ENCODE measurements at places on chromosomes 5 and 9.

DNA sequence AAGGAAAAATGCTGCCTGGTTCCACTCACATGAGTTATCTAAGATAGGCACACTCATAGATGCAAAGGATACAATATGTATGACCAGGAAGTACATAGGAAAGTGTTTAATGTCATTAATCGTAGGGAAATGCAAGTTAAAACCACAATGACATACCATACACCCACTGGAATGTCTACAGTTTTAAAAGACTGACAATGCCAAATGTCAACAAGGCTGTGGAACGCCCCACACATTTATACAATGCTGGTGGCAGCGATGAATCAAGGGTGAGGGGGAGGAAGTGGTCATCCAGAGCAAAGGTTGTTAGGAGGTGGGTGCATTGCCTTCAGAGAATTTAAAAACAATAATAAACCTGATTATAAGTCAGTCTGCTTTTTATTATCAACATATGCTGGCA, 437.8 kb downstream of the ARHGEF28 start:
- DNase-seq = no peak

DNA sequence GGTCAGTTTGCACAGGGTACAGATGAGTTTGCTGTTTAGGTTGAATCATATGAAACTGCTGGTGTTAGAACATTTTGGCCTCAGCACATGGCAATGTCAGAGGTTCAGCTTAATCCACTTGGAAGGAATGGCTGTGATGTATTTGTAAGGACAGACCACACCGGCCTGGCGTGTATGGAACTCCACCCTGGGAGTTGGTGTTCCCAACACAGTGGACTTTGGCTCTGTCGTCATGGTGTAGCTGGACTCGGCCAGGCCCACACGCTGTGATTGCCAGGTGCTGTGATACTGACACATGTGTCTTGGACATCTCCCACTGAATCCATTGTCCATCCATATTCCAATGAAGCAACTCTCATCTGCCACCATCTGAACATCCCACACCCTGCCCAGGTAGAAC, 90.3 kb downstream of the ZNF618 start:
- DNase-seq = no peak

DNA sequence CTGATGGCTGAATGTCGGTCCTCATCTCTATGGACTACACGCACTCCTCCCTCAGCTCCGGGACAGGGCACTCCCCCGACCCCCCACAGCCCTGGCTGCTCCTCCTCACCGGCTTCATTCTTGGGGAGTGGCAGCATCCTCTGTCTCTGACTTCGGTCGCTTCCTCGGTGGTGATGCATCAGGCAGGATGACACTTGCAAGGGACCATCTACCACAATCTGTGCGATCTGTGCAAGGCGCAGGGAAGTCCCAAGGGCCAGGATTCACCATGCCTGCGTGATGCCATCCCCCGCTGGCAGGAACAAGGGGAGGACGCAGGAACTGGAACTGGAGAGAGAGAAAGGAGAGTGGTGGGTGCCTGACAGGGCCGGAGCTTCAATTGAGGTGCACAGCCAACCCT, 2.2 kb upstream of the CACNA1B start:
- no peak for DNase-seq

DNA sequence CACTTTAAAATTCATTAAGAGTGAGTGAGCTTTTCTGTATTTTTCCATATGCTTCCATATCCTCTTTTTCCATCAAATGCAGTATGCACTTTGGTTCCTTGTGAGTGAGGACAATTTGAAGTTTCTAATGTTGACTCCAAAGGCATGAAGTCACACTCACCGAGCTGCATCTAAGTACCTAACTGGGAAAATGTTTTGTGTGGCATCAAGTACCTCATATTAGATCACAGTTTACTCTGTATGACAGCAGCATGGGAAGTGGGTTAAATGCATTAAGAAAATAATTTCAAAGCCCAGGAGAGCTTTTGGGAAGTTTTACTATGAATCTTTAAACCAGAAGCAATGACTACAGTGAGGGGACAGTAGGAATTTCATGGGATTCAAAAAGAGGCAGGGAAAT, 207.0 kb downstream of the EFNA5 start:
- DNase-seq = no peak

DNA sequence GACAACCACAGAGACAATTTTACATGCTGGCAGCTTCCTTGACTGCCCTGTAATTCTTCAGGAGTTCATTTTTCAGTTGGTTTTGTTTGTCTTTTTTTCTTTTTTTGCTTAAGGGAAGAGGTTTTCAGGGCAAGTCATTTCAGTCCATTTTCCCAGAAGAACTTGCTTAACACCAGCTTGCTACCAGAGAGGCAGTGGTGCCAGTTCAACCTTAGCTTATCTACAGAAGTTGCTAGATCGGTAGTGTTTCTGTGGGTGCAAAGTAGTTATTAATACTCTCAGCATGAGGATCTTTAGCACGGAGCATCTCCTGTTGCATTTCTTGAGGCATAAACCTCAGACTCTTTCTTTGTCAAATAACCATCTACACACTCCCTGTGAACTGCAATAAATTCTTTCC, 1.1 kb downstream of the SPEF2 start:
- no peak for DNase-seq

DNA sequence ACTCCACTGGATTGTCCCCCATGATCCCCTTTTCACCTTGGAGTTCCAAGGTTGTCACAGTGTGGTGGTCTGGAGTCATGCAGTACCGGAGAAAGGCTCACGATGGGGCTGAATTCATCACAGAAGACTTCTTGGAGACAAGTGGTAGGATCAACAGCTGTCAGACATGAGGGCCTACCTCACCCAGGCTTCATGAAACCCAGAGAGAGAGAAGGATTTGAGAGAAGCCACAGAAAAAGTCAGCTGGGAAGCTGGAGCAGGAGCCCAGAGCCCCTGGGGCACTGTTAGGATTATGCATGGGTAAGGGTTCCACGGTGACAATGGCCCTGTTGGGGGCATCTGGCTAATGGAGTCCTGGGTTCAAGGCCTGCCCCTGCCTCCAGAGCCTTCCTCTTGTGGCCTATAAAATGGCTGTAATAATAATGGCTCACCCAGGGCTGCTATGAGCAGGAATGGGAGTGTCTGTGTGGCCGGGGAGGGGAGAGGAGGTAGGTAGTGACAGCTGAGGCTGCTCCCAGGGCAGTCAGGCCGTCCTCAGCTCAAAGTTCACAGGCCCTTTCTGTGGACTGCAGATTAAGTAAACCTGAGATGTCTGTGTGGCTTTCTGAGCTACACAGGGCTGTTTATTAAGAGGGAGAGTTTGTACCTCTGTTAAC, 910 bp downstream of the TRIM14 start:
- DNase-seq = no peak

DNA sequence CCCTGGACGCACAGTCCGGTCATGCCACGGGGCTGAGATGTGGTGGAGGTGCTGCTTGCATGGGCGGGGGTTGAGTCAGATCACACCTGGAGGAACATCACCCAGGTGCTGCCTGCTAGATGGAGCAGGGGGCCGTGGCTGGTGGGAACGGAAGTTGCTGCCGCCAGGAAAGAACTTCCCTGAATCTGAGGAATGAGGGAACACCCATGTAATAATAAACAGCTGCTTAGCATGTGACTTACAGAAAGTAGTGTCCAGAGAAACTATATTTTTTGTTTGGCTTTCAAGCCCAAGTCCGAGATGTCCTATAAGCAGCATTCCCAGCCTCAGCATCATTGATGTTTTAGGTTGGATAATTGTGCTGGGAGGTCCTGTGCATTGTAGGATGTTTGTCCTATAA, 27.1 kb upstream of the FAM240B start:
- DNase-seq = no peak

GRCh38 chr9:89888677-89889076, 283.9 kb downstream of the GADD45G start:
- no peak for DNase-seq

DNA sequence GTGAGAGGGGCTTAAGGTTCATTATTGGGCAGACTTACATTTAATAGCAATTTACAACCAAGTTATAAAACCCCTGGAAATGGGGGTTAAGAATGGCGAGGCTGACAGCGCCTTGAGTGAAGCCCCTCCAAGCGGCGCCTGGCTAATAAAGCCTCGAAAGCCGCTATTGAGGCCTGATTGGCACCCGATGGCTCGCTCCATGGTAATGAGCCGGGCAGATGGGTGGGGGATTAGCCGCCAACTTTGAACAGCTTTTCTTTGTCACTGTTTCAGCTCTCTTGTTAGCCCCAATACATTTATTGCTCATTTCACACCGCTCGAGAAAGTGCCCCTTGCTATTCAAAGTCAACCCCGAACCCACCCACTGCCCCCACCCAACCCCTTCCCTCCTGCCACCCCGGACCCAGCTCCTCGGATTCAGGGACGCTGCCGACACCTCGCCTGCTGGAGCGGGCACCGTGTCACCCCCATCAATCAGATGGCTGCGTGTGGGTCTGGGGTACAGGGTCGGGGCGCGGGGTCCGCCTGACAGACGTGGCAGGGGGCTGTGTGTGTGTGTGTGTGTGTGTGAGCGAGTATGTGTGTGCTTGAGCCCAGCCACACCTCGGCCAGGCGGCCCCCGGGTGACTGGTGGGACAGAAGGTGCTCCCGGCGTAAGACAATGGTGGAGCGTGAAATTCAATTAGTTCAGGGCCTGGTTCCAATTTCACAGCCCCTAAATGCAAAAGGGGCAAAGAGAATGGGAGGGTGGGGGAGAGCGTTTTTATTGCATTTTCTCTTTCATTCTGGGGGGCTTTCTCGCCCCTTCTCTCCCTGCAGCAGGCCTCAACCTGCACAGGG, 34.2 kb downstream of the ASS1 start:
- DNase-seq = no peak

DNA sequence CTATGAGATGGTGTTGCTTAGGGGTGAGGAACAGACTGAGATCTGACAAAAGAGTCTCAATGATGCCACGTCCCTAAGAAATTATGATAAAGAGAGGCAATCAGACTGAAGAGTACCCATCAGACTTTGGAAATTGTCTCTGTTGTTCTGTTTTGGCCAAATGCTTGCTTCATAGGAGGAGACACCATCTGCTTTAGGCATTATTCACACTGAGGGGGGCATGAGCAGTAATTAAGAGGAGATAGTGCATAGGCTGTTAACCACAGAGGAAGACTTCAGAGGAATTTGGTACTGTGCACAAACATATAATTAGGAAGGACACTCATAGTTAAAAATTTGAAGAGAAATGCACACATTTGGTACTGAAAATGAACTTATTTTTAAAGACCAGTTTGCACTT, 190.7 kb downstream of the FAM170A start:
- DNase-seq = no peak

DNA sequence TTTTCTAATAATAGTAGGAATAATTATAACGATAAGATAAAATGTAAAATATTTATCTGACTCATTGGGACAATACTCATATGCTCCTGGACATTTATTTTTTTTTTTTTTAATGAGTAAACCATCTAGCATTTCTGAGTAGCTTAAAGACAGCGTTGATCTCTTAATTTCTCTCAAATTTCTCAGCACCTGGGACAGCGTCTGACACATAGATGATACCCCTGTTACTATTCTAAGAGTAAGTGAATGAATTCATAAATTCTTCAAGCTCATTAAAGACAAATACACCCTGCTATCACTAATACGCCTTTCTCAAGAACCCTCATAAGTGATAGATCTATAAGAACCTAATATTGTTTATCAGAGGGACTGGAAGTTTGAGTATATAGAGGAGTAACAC, 12.0 kb upstream of the HTR4 start:
- DNase-seq = no peak

Data from activated CD4-positive, alpha-beta T cell treated with anti-CD3 and anti-CD28 coated beads for 24 hours (primary cell).